ENCODE measurements at places on chromosomes 12 and 14. TPM values are rescaled to one million over a fixed set of nuclear protein-coding genes. Genes with fewer than 3 reads are reported as not detected.
A peak's percentile ranks its signal among the peaks of the same experiment; 100 is the strongest.

DNA sequence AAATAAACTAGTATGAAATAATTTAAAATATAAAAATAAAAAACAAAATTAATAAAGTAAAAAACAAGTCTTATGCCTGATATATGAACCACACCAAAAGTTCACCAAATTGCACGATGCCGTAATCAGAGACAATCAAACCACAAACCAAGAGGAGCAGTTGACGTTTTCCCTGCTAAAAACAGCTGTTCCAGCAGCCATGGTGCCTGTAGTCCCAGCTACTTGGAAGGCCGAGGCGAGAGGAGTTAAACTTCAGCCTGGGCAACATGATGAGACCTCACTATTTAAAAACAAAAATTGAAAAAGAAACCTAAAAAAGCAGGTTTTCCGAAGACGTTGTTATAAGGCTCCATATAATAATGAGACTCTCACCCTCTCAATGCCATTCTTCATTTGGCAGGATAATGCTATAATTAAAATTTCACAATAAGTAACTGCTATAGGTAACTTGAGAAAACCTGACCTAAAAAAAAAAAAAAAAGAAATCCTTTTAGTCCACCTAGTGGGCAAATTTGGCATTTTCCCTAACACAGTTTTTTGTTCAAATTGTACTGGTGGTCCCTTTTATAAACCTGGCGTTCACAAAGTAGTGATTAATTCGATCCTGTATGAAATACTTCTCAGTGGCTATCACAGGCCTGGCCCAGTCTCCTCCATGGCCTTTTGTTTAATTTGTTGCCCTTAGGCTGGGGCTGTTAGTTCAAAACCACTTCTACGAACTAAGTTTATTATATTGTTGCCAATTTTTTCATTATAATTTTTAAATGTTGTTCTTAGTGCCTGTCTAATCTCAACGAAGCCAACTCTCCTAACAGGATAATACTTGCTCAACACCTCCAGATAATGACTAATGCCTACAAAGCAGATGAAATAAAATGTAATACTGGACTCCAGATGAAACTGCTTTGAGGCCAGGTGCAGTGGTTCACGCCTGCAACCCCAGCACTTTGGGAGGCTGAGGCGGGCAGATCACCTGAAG is 62.1 kb downstream of the TNFAIP2 start:
- H3K27me3 ChIP-seq, result peaks cover 15% of the 10 kb centered on the region
- DNase-seq, result peak; percentile 65
- no peaks in the 10 kb centered on the region for H3K36me3 ChIP-seq
- H3K27ac ChIP-seq, result no peak overlapping the region

DNA sequence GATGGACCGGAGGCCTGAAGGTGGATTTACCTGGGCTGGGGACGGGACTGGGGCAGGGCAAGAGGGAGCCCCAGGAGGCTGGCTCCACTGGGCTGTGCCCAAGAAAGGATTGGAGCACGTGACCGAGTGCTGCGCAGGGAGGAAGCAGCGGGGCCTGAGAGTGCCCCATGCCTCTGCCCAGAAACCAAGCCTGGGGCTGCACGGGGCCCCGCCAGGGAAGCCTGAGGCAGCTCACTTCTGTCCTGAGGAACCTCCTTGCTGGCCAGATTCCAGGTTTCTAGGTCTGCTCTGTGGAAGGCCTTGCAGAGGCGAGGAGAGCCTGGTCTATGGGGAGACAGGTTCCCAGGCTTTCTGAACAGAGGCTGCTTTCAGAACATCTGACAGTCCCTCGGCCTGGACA is 10.4 kb downstream of the NGB start:
- H3K27ac ChIP-seq, result no peak overlapping the region
- peak; percentile 19 for DNase-seq
- no peak overlapping the region for H3K4me3 ChIP-seq
- no peaks in the 10 kb centered on the region for H3K36me3 ChIP-seq

The DNAH10 gene
- total RNA-seq, result 15.9 TPM

DNA sequence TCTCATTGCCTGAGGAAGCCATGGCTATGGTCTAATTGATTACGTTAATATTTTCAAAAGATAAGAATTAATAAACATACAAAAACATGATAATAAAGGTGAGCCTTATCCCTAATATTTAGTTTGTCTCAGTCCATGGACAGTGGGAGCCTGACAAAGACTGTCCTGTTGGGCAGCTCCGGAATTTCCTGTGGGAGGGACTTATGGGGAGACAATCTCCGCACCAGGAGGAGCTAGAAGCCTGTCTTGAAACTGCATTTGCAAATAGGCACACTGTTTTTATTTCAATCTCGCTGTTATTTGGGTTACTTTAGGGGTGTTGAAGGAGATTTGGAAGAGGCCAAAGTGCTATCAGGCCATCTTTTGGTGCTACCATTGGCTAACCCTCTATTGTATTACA is 50.8 kb upstream of the ZDHHC17 start:
- H3K4me3 ChIP-seq, result no peak overlapping the region
- no peaks in the 10 kb centered on the region for H3K27me3 ChIP-seq
- no peak overlapping the region for H3K27ac ChIP-seq
- no peak for DNase-seq
- H3K36me3 ChIP-seq, result no peaks in the 10 kb centered on the region

- no peaks in the 10 kb centered on the region for H3K27me3 ChIP-seq
- H3K4me3 ChIP-seq, result no peak overlapping the region
- H3K4me1 ChIP-seq, result no peaks in the 10 kb centered on the region
- DNase-seq, result no peak
- no peak overlapping the region for H3K27ac ChIP-seq
Observed at GRCh38 chr14:40616579-40616978, 990.1 kb upstream of the LRFN5 start.

DNA sequence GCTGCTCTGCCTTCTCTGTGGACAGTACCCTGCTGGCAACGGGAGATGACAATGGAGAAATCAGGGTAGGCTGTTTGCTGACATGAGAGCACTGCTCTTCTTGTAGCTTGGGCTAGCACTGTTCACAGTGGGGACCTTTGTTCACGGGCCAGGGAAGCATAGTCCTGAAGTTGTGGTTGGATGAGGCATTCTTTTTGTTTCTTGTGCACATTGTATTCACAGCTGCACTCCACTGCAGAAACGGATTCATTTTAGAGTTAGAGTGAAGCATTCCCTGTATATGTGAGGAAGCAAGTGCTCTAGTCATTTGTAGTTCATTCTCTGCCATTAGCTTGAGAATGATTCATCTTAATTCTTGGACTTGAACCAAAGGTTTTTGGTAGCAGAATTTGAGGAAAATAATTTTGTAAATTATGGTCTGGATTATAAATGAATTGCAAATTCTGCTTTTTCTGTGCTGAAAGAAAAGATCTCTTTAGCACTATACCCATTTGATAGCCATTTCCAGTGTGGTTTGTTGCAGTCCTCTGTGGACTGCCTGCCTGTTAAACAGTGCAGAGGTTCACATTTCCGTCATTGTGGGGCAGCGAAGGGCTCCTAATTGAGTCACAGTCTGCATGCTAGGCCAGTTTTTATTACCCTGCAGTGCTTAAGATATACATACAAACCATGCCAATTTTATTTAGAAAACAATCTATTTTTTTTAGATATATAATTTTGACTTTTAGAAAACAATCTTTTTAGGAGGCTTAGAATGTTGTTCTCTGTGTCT is 80.6 kb downstream of the APAF1 start:
- no peak overlapping the region for H3K27ac ChIP-seq
- peaks cover 4% of the 10 kb centered on the region for H3K4me1 ChIP-seq
